ENCODE measurements at places on chromosomes 7 and 10.

DNA sequence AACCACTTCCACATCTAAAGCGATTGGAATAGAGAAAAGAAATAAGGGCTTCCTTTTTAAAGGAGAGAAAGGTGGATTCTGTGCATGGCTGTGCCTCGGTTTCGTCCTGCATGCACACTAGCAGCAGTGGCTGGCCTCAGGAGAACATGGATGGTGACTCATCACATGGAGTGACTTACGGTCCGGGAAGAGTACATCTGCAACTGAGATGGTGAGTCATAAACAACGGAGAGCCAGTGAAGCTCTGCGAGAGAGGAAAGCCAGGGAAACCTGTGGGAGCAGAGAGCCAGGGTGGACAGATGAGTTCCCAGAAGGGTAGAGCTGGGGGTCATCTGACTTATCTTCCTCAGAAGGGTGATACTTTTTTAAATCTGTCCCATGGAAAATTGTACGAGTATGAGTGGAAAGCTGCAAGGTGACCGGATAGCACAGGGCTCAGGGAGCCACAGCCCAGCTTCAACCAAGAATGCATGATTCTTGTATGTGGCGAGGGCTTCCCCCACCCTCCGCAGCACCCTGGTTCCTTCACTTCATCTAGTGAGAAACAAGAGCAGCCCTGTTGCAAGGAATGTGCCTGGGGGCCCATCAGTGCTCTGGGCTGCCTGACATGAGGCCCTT is 259.1 kb downstream of the KLF6 start:
- no peak for DNase-seq

- no peak for DNase-seq
Measured at GRCh38 chr10:117662751-117663540, 120.4 kb downstream of the EMX2 start.

DNA sequence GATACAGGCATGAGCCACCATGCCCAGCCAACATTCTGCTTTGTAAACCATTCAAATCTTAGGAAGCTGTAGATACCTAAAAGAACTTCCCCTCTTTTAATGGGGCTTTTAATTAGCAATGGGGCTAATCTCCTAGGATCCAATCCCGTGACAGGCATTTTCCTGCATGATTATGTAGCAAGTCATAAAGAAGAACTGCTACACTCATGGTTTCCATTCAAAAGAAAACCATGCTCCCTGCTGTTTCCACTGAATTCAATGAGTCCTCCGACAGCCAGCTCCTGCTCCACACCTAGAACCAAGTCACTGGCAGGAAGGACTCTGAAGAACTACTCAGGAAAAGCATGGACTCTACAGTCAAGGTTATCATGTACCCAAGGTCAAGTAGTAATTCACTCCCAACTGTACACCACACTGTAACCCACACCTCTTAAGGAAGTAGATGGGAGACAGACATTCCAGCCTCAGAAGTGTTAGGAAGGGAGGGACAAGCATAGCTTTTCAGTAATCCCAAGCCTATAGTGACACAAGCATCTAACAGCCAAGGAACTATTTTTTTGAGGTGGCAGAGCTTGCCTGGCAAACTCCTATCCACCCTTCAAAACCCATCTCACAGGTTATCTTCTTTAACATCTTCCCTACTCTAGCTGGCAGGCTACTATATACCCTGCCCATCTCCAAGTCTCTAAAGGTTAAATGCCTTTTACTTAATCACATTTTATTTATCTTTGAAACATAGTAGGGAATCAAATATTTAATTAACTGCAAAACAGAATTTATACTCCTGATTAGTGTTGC is 47.5 kb downstream of the CTBP2 start:
- DNase-seq = no peak

- DNase-seq = no peak
Measured at GRCh38 chr7:30176463-30177109, 41.8 kb downstream of the MTURN start.

DNA sequence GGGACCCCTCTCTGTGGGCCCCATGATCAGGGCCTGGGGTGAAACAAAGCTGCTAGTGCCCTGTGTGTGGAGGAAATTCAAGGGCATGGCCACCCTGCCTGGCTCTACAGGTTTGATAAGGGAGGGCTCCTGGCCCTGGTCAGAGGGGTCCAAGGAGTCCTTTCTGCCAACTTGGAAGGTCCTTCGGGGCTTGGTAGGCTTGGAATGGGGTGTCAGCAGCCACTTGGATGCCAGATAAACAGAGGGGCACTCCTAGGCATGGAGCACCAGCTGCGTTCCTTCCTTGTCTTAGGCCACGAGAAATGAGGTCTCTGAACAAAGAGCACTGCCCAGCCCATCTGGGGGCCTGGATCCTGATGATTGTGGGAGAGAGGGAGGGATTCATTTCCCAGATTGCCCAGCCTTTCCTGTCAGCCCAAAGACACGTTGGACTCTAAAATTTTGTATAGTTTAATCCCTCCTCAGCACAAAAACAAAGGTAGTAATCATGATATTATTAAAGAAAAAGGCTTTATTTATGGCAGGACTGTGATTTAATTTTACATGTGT is 5.1 kb downstream of the MTURN start:
- no peak for DNase-seq

GRCh38 chr10:88582806-88583583 is at the start of gene RNLS:
Gene RNLS (minus strand): TSS chr10:88583318.
- DNase-seq = peak; percentile 73

GRCh38 chr7:154928136-154929005 is 74.6 kb downstream of the PAXIP1 start:
- peak; percentile 48 for DNase-seq

DNA sequence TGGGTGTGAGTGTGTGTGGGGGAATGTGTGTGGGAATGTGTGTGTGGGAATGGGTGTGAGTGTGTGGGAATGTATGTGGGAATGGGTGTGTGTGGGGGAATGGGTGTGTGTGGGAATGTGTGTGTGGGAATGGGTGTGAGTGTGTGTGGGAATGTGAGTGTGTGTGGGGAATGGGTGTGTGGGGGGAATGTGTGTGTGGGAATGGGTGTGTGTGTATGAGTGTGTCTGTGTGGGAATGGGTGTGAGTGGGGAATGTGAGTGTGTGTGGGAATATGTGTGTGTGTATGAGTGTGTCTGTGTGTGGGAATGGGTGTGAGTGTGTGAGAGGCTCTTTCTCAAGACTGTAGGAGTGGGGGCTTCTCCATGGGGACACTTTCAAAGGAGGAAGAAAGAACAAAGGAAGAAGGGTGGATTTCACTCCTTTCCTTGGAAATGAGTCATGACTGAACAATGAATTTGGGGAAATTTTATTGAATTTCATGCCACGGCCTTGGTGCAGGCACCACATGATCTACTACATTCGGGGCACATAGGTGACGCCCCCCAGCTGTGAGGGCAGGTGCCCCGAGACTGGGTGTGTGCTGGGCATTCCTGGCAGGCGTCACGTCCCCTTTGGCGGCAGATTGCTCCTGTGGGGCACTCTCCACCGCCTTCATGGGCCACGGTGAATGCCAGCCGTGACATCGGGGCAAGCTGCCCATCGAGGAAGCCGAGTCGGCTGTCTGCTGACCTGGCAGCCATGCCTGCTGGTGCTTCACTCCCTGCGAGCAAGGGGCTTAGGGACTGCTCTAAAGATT is 88.8 kb upstream of the INSIG1 start:
- no peak for DNase-seq

GRCh38 chr10:24873281-24873683 is 79.1 kb downstream of the PRTFDC1 start:
- DNase-seq = peak; percentile 23

DNA sequence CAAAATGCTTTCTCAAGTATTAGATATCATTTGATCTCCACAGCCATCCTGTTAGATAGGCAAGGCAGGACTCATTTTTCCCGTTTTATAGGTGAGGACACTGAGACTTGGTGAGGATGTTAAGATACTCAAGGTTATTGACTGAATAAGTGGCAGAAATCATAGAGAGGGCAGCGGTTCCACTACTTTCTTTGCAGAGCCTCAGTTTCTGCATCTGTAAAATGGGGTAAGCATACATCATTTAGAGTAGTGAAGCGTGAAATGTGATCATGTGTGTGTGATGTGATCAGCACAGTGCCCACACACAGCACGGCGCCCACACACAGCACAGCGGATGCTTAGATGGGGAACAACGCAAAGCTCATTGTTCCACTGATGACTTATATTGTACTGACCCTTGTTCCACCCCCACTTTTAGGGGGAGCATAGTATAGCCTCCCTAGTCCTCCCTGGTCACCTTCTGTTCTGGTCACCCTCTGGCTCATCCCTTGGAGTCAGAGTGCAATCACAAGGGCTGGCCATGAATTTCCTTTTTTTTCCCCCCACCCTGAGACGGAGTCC is 10.5 kb downstream of the UBTD1 start:
- DNase-seq = no peak

GRCh38 chr10:10126218-10126617 is 891.5 kb upstream of the CELF2 start:
- no peak for DNase-seq

DNA sequence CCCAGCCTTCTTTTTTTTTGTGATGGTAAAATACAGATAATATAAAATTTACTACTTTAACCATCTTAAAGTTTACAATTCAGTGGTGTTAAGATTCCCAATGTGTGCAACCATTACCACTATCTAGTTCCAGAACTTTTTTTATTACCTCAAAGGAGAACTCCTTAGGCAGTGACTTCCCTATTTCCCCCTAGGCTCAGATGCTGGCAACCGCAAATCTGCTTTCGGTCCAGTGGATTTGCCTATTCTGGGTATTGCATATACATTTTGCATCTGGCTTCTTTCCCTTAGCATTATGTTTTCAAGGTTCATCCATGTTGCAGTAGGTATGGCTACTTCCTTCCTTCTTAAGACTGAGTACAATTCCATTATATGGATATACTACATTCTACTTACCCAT is 56.5 kb downstream of the AFAP1L2 start:
- no peak for DNase-seq

DNA sequence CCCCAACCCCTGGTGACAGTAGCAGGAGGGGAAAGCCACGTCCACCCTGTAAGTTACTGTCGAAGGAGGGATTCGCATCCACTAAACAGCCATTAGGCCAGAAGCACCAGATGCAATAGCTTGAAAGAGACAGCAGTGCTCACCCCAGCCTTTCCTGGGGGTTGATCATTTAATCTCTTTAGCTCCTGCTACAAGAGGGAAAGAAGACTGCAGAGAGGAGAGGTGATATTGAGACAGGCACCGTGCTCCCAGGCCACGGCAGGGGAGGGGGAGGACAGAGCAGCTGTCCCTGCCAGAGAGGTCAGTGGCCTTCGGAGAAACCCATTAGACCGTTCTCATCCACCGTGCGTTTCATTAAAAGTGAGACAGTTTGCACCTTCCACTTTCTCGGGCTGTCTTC is 148.3 kb downstream of the CDH23 start:
- no peak for DNase-seq

DNA sequence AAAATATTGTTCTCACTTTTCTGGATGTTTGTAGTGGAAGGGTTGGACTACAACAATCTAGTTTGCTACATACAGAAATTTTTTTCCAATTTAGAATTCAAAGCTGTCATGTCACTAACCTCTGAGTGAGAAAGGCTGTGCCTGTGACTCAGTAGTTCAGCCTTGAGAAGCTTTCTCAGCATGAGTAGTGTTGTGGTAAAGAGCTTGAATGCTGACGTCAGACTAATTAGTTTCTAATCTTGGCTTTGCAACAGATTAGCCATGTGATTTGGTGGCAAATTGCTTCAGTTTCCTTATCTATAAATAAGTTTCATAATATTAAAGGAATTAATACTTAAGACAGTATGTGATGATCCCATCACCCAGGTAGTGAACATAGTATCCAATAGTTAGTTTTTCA is 83.8 kb downstream of the ABCA13 start:
- DNase-seq = no peak

DNA sequence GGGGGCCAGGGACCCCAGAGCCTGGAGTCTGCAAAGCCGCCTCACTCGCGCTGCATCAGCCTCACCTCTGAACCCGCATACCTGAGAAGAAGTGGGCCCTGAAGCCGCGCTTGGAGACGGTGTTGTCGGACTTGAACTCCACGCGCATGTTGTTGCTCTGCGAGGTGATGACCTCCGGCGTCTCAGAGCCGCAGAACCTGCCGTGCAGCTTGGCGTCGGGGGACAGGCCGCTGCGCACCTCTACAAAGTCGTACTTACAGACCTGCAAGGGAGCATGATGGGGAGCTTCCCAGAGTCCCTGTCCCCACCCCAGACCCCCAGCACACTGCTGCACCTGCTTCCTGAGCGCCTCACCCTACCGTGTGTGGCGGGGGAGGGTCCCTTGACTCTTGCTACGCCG is 25.7 kb upstream of the OPALIN start:
- no peak for DNase-seq

- DNase-seq = no peak
Measured at GRCh38 chr7:101216860-101217387, 457 bp downstream of the PLOD3 start.

GRCh38 chr10:90167174-90168064 is 466.0 kb downstream of the KIF20B start:
- DNase-seq = no peak

- DNase-seq = no peak
Measured at GRCh38 chr7:43592326-43592725, 9.4 kb downstream of the STK17A start.

- no peak for DNase-seq
Measured at GRCh38 chr7:147406521-147407135, 1183.9 kb upstream of the C7orf33 start.

- no peak for DNase-seq
Measured at GRCh38 chr10:19299645-19300044, 251.0 kb downstream of the MALRD1 start.

- DNase-seq = no peak
Measured at GRCh38 chr10:22341190-22341925, 3.9 kb upstream of the SPAG6 start.
